ENCODE measurements at places on chromosomes 7 and 10. TPM values are rescaled to one million over a fixed set of nuclear protein-coding genes. Genes with fewer than 3 reads are reported as not detected.

The SPDYE16 gene
- not detected for total RNA-seq

The MAD1L1 gene
- total RNA-seq = 27.5 TPM

The TAS2R4 gene
- total RNA-seq = 3.6 TPM

The PRLHR gene
- not detected for total RNA-seq

The OR2A1 gene
- not detected for total RNA-seq

The IL15RA gene
- total RNA-seq = 71.6 TPM

The GBX1 gene
- not detected for total RNA-seq

The HABP2 gene
- not detected for total RNA-seq

The FRA10AC1 gene
- total RNA-seq = 10.7 TPM

The NKX6-2 gene
- not detected for total RNA-seq

The INA gene
- not detected for total RNA-seq

The AGMO gene
- 2.2 TPM for total RNA-seq

The PITX3 gene
- not detected for total RNA-seq

The LRRC4 gene
- 2.4 TPM for total RNA-seq

The GUSB gene
- 24.7 TPM for total RNA-seq

The TYSND1 gene
- total RNA-seq = 12.3 TPM

The FKBP6 gene
- total RNA-seq = not detected

The SEMA3C gene
- total RNA-seq = 169 TPM

The ANKRD7 gene
- not detected for total RNA-seq

The GSTK1 gene
- total RNA-seq = 176 TPM

The ATXN7L1 gene
- total RNA-seq = 19.5 TPM

The GPC2 gene
- not detected for total RNA-seq

The GPR15LG gene
- total RNA-seq = not detected

The PKD2L1 gene
- total RNA-seq = 0.24 TPM

The CDC14C gene
- not detected for total RNA-seq

The EN2 gene
- 0.12 TPM for total RNA-seq

The ELAPOR2 gene
- 18.7 TPM for total RNA-seq

The SLF2 gene
- 14.9 TPM for total RNA-seq

The PNLIPRP2 gene
- not detected for total RNA-seq

The POU6F2 gene
- 0.37 TPM for total RNA-seq

The MMD2 gene
- not detected for total RNA-seq

The RASA4B gene
- 5.4 TPM for total RNA-seq
